AG10803 (cell line): ENCODE measurements at places on chromosomes 12 and 14.

DNA sequence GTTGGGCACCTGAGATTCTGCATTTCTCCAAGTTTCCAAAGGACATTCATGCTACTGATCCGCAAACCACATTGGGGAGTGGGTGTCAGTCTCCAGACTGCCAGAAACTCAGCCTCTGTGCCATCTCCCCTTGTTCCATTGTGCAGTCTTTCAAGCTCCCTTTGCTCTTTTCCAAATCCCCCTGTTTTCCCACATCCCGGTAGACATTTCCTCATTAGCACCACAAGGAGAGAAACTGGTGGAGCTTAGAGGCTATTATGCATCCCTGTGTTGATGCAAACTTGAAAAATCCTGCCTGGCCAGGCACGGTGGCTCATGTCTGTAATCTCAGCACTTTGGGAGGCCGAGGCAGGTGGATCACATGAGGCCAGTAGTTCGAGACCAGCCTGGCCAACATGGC is 10.7 kb downstream of the CCDC63 start:
- DNase-seq: no peak

DNA sequence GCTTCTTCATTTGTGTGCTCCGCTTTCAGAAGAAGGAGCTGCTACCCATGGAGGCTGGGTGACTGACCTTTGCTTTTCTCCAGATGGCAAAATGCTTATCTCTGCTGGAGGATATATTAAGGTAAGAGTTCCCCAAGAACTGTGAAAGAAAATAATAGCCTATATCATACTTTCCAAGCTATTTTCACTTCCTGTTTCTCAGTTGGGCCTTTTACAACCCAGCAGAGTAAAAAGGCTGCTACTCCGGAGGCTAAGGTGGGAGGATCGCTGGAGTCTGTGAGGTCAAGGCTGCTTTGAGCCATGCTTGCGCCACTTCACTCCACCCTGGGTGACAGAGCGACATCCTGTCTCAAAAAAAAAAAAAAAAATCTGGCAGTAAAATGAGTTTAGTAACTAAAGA is 82.1 kb downstream of the APAF1 start:
- no peak for DNase-seq

DNA sequence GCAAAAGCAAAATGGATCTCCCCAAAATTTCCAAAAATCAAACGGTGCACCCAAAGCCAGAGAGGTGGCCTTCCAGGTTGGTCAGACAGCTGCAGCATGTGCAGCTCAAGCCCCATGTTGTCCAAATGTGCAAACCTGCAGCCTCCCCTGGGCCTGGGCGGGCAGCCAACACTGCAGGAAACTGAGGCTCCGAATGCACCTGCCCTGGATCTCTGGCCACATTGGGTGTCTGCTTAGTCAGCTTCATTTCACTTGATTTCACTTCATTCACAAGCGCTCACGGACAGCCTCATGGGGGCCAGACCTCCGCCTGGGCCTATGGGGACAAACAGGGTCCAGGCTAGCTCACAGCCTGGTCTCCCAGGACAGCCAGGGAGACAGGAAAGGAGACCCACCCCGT is 59.8 kb downstream of the BCL11B start:
- no peak for DNase-seq

DNA sequence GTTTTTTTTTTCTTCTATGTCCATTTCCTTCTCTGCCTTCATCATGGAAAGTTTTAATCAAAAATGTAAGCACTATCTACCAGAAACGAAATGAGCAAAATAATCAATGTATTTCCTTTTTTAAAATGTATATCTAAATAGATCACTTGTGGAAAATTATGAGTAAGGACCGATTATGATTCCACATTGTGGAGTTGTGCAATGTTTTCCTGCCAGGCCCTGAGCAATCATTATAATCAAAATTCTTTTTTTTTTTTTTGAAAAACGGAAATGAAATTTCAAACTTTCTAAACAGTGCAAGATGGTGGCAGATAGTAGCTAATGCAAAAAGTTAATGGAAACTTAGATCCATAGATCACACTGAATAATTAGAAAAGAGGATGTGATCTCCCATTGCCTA is 1074.6 kb upstream of the TMEM132C start:
- DNase-seq: no peak

- peak; percentile 51 for DNase-seq
Observed at GRCh38 chr12:52221912-52222457, 11.1 kb upstream of the KRT7 start.

- DNase-seq: no peak
Observed at GRCh38 chr14:40894846-40895245, 711.8 kb upstream of the LRFN5 start.

DNA sequence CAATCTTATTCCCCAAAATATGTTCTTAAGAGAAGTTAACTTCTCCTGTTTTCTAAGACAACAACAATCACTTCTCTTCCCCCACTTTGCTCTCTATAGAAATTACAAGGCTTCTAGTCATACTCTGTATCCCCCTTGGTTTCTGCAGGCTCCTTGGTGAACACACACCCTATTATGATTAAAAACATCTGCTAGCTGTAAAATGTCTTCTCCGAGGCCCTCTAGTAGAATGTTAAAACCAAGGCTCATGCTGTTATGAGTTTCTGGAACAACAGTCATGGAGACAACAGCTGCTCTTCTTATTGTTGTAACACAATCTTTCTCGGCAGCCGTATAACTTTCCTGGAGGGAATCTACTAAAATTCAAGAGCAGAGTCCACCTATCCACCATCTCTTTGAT is 397.5 kb upstream of the CCDC196 start:
- DNase-seq: peak; percentile 80

GRCh38 chr12:130967636-130968035 is 13.9 kb downstream of the ADGRD1 start:
- DNase-seq: peak; percentile 45

DNA sequence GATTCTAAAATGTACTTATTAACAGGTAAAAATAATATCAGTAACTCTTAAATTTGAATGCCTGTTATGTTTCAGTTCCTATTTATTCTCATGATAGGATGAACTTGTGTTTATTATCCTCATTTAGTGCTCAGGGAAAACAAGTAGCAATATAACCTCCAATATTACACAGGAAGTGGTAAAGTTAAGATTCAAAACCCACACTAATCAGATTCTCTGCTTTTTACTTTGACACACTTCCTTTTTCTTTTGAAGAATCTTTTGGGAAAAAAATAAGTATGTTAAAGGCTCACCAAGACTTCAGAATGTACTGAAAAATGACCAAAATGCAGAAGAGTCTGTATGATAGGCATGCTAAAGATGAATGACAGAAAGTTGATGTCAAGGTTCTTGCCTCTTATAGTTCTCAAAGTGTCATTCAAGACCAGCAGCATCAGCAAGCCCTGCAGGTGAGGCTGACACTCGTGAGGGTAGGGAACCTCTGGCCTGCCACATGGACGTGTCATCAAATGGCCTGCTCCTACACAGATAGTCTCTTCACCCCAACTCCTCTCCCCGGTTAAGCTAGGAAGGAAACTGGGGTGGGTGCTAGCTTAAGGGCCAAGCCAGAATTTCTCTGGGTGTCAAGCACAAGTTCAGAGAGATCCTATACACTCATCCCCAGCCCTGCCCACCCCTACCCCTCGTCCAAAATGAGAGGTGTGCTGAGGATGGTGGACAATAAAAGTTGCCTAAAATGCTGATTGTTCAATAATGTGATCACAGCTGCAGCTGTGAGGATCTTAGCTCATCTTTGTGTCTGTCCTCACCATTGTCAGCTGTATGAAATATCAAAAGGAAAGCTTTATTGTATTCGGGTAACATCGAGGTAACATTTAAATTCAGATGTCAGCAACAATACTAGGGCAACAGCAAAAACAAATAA is 6.3 kb downstream of the TBPL2 start:
- no peak for DNase-seq

DNA sequence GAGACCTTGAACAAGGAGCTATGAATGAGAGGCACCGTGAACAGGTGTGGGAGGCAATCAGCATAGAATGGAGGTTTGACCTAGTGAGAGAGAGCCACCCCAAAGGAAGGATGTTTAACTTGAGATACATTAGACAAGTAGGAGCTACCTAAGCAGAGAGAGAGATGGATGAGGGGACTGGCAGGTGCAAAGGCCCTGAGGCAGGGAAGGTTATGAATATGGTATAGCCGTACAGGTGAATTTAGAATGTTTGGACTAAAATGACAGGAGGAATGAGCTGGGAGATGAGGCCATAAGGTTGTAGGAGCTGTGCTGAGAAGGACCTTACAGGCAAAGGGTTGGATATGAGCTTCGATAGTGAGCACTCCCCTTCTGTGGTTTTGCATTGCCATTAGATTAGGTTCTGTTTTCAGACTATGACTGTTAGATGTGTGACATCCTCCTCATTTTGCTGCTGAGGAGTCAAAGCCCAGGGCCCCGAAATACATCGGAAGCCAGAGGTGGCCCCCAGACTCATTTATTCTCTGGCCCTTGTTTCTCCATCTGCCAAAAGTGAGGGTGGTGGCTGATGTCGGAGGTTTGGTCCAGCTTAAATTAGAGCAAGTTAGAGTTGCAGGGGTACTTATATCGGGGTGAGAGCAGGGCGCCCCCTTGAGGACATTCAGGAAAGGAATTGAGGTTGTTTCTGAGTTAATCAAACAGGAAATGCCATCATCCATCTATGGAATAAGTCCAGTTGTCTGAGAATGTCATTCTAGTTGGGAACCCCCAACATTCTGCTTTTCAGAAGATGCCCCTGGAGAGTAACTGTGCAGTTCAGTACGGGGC is 29.4 kb downstream of the SLC24A4 start:
- peak; percentile 18 for DNase-seq

GRCh38 chr12:109052097-109052413 is 321 bp upstream of the USP30 start:
- no peak for DNase-seq

- DNase-seq: no peak
Observed at GRCh38 chr12:28830491-28830890, 318.6 kb upstream of the FAR2 start.

GRCh38 chr12:108418164-108418890 is 79.2 kb upstream of the CMKLR1 start:
- peak; percentile 2 for DNase-seq

GRCh38 chr14:90520326-90520725 is 123.5 kb downstream of the CALM1 start:
- no peak for DNase-seq

DNA sequence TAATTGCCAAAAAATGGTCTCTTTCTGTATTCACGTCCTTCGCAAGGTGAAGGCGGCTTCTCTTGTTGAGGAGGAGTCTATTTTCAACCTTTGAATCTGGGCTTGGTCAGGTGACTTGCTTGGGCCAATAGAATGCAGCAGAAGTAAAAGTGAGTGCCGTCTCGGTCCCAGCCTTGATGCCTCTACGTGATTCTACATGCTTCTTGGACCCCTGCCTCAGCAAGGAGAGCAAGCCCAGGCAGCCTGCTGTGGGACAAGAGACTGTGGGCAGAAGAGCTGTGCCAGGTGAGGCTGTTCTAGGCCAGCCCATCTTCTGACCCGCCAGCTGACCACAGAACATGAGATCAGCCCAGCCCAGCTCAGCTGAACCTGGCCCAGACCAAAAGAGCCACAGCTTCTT is 39.1 kb upstream of the CCDC63 start:
- no peak for DNase-seq
